CD4-positive, alpha-beta memory T cell (primary cell): ENCODE measurements at places on chromosomes 12 and 14. TPM values are rescaled to one million over a fixed set of nuclear protein-coding genes. Genes with fewer than 3 reads are reported as not detected.

- peak; percentile 11 for DNase-seq
Observed at GRCh38 chr12:116818341-116818856, 62.8 kb downstream of the HRK start.

DNA sequence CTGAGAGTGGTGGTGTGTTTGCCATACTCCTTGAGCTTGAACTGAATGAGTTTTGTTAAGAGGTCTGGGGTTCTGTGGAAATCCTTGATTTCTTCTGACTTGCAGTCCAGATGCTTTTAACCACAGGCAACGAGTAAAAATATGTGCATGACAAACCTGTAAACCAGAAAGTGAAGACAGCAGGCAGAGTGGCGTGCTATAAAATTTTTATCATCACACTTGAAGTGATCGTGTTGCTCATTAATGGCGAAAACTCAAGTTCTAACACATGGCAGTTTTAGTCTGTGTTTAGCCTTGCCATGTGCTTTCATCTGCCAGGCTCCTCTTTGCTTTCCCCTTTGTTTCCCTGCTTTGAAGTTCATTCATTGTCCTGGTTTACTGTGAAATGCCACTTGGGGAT is 28.0 kb downstream of the TXNRD1 start:
- no peak for DNase-seq

DNA sequence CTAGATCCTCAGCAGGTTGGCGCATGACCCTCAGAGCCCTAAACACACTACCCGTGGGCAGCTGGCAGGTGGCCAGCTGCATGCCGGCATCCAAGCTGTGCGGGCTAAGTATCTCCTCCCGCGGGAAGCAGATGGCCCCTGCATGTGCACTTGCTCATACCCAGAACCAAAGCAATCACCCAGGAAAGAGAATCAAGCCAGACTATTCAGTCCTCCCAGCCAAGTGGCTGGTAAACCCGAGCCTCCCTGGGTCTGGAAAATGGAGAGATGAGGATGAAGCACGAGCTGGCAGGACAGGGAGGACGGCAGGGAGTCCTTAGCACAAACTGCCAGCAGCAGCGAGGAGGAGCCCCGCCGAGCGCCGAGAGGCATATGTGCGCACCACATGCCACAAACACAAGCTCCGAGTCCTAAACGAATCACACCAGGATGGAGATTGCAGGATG is 139.7 kb downstream of the RIMBP2 start:
- no peak for DNase-seq

GRCh38 chr12:29253906-29254625 is 105.0 kb downstream of the FAR2 start:
- no peak for DNase-seq

- no peak for DNase-seq
Observed at GRCh38 chr12:77032406-77032805, 33.0 kb downstream of the E2F7 start.

DNA sequence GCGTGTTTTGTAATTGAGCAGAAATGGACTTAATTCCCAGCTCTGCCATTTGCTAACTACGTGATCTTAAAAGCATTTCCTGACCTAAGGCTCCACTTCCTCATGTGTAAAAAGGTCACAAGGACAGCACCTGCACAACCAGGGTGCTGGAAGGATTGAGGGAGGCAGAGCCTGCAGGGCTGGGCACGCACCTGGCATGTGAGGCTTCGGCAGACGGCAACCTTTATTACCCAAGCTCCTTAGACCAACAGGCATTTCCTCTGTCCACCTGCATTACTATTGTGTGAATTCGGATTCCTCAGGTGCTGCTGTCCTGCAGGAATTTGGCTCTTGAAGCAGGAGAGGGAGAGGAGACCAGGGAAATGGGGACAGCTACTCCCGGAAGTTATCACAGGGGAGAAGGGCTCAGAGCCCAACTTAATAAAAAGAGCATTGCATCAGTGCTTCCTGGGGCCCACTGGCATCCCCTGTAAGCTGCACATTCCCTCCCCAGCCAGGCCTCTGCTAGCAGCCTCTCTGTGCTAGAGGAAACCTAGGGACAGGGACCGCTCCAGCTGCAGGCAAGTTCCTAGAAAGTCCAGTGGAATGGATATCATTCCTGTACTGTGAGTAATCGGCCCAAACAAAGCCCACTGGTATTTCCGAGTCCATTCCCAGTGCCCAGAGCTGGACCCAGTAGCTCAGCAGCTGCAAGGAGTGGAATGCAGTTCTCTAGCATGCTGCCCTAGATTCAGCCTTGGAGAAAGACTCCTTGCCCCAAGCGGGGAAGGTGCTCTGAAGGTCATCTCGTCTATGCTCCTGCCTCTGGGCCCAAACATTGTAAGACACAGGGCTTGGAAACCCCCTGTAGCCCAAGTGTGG is 157.1 kb upstream of the CCND2 start:
- DNase-seq: no peak

DNA sequence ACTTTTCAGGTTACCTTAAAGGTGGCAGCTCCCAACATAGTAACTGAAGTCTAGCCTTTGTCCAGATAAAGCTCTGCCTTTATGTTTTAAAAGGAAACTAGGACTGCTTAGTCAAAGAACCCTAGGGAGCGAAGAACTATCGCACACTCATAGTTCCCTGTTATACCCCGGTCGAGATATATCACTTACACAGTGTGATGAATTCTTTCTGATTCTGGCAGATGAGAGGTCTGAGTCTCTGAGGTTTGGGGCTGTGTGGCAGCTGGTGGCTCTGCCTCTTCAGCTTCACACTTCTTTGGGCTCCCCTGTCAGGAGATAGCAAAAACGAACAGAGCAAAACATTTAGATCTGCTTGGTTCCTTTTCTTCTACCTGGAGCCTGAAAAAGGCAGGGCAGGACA is 17.0 kb downstream of the ACIN1 start:
- DNase-seq: no peak

- DNase-seq: no peak
Observed at GRCh38 chr12:4628406-4628805, 20.4 kb downstream of the AKAP3 start.

GRCh38 chr12:83132360-83132759 is 445.7 kb downstream of the TMTC2 start:
- DNase-seq: no peak

DNA sequence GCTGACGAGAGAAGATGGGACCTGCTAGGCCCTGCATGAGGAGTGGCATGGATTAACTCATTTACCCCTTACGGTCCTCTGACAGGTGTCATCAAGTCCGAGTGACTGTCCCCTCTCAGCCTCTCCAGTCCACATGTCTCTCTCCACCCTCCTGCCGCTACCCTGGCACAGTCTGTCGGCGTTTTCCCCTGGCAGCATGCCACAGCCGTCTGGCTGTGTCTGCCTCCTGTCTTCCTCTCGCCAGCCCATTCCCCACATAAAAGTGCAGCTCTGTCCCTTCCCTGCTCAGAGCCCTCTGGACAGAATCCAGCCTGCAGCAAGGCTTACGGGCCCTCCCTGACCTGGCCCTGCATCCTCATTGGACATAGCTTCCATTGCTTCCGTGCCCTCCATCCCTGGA is 45.6 kb downstream of the UBE3B start:
- DNase-seq: no peak

DNA sequence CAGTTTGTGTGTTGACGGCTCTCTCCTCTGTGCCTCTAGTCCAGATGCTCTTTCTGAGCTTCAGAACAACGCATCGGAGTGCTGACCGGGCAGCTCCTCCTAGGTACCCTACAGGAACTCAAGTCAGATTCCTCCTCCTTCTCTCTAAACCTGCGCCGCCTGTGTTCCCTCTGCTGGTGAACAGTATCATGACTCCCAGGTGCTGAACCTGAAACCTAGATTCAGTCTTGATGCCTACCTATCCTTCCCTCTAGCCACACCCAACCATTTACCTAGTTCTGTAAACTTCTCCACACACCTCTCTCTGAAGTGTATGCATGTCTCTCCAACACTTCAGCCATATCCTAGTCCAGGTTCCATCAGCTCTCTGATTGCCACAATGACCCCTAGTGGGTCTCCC is 112.7 kb downstream of the EFCAB11 start:
- DNase-seq: no peak

GRCh38 chr14:68539789-68540188 is 253.1 kb downstream of the ZFP36L1 start:
- DNase-seq: no peak

DNA sequence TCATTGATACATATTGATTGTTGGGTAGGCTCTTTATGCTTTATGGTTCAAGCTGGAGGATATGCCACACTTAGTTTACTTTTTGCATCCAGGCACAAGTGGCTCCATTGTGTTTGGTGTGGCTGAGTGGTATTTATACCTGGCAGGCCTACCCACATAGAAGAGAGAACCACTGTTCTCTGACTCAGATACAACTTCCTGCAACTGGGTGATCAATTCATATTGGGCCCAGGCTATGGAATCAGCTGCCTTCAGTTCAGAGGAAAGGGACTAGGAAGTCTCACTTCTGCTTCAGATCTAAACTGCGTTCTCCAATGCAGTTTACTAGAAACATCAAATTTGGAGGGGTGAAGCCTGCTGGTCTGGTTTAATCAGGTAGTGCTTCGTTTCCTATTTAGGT is 49.8 kb upstream of the LRRK2 start:
- DNase-seq: no peak

- DNase-seq: no peak
Observed at GRCh38 chr12:54680374-54680773, 32.2 kb upstream of the DCD start.

GRCh38 chr12:48164451-48164850 is 7.1 kb upstream of the ASB8 start:
- no peak for DNase-seq

GRCh38 chr14:37048666-37049071 is 123.7 kb downstream of the SLC25A21 start:
- DNase-seq: no peak

GRCh38 chr12:89373763-89374572 is 21.7 kb upstream of the DUSP6 start:
- DNase-seq: no peak

- no peak for DNase-seq
Observed at GRCh38 chr12:5924342-5924741, 20.7 kb downstream of the ANO2 start.

DNA sequence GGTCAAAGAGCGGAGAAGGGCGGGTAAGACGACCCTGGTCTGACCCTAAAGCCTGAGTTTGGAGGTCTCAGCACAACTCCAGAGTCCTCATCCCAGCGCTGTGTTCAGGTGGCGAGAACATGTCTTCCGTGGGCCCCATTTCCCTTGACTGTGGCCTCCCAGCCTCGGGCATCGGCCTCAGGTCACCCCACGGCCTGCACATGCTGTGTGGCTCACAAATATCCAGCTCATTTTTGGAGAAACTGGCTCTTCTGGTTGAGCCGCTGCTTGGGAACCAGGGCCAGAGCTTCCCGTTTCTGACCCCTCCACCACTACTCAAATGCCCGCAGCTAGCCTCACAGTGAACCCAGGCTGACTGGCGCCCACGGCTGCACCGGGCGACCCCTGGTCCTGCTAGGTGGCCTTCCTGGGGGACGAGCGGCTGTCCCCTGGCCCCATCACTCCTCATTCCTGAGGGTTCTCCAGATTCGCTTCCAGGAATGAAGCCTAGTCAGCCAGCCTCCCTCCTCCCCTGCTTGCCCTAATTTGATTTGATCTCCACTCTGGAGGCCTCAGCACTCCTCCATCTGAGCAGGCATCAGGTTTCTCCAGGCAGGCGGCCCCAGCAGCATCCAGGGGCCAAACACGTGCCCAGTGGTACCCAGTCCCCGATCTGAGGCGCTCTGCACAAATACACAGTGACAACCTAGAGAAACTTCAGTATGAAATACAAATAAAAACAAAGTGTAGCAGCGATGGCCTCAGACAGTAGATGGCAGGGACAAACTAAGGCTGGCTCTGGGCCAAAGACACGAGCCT is 4.7 kb downstream of the P2RX2 start:
- no peak for DNase-seq

- no peak for DNase-seq
Observed at GRCh38 chr14:92702441-92702918, 45.9 kb downstream of the LGMN start.

- no peak for DNase-seq
Observed at GRCh38 chr14:100825713-100826331, at the start of gene MEG3. Gene MEG3 (plus strand): TSS chr14:100826118.

GRCh38 chr12:87847147-87847546 is 182.1 kb downstream of the C12orf50 start:
- DNase-seq: no peak

The SMCO2 gene
- total RNA-seq: not detected

The TMBIM6 gene
- total RNA-seq: 431 TPM

The TAC3 gene
- not detected for total RNA-seq

The OR4E2 gene
- not detected for total RNA-seq

The SRRM4 gene
- not detected for total RNA-seq

The DENND5B gene
- not detected for total RNA-seq

The ADSS1 gene
- total RNA-seq: 1.5 TPM

The CLEC2B gene
- total RNA-seq: 74.6 TPM

The ABHD12B gene
- total RNA-seq: not detected

The LBHD2 gene
- not detected for total RNA-seq
